ENCODE measurements at places on chromosomes 2 and 18.

- DNase-seq: no peak
Observed at GRCh38 chr2:30165617-30166016, 18.8 kb downstream of the YPEL5 start.

GRCh38 chr2:223846515-223846914 lies 9.1 kb upstream of the AP1S3 start:
- DNase-seq: no peak

DNA sequence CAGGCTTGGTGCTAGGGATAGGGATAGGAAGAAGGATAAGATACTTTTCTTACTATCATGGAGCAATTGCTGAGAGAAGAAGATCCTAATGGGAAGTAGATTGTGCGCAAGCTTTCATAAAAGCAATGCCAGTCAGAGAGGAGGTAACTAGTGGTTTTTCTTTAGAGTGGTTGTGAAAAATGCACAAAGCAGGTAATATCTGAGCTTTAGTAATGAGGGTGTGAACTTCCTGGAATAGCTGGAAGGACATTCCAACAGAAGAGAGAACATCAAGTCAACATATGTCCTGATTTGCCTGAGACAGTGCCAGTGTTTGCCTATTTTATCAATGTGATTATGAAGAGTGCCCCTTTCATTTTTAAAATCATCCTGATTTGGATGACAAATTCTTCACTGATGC lies 34.1 kb downstream of the CCBE1 start:
- no peak for DNase-seq

- DNase-seq: no peak
Observed at GRCh38 chr18:36786686-36787085, 42.1 kb downstream of the TPGS2 start.

DNA sequence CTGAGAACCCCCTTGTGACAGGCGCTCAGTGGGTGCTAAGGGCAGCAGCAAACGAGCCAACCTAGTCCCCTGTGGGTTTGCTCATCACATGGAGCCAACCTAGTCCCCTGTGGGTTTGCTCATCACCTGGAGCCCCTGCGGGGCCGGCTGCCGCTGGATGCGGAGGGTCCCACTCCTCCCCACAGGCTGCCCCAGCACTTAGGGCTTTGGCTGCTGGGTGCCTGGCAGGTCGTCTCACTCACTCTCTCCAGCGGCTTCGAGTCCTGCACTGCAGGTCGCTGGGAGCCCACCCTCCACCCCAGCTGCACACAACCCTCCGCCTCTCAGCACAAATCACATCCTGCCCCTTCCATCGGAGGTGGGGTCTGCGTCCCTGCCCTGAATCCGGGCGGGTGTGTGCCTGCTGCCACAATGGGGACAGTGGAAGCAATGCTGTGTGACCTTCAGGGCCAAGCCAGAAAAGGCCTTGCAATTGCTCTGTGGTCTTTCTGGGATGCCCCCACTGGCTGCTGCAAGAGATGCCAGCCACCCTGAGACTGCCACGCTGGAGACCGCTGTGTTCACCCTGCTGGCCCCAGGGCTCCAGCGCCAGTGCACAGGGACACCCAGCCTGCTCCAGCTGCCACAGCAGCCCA lies 248.1 kb upstream of the SALL3 start:
- DNase-seq: no peak

- no peak for DNase-seq
Observed at GRCh38 chr2:215577356-215577755, 141.5 kb upstream of the FN1 start.

GRCh38 chr2:142834021-142834420 lies 43.4 kb upstream of the KYNU start:
- no peak for DNase-seq
